Kidney (tissue), 22 donors: ENCODE measurements at places on chromosomes 4 and X. TPM values are rescaled to one million over a fixed set of nuclear protein-coding genes. Genes with fewer than 3 reads are reported as not detected.

The MAP3K15 gene
- 5.0 TPM for polyA plus RNA-seq

DNA sequence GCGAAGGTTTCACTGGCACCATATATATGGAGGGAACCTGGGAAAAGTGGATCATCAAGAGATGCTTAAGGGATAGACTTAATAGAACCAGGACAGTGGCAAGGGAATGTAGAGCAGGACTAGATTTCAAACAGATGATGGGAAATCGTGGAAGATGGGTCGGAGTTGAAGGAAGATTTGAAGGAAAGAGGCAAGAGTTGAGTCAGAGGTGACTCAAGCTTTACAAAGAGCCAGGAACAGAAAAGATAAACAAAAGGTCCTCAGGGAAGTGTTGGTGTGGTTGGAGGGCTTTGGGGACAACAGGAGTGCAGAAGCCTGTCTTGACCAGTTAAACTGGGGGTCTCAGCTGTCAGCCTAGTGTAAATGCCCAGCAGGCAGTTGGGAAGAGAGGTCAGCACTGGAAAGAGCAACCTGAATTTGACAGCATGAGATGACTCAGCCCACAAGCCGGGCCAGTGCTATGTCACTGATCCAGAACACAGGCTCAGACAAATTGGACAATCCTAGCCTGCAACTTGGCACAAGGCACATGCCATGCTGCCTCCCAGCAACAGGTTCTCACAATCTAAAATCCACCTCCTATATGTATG is 230.5 kb downstream of the IDS start:
- no peak overlapping the region for H3K27ac ChIP-seq
- no peaks in the 10 kb centered on the region for H3K4me1 ChIP-seq
- no peak overlapping the region for H3K4me3 ChIP-seq

GRCh38 chr4:15385515-15385914 is 42.3 kb upstream of the C1QTNF7 start:
- H3K27ac ChIP-seq = no peak overlapping the region
- peaks cover 3% of the 10 kb centered on the region for H3K4me1 ChIP-seq
- H3K4me3 ChIP-seq = no peak overlapping the region
- no peak for DNase-seq
- no peaks in the 10 kb centered on the region for H3K36me3 ChIP-seq

- H3K27me3 ChIP-seq = no peaks in the 10 kb centered on the region
- H3K36me3 ChIP-seq = no peaks in the 10 kb centered on the region
- H3K27ac ChIP-seq = no peak overlapping the region
Observed at GRCh38 chrX:9003041-9003440, 30.9 kb downstream of the FAM9B start.

DNA sequence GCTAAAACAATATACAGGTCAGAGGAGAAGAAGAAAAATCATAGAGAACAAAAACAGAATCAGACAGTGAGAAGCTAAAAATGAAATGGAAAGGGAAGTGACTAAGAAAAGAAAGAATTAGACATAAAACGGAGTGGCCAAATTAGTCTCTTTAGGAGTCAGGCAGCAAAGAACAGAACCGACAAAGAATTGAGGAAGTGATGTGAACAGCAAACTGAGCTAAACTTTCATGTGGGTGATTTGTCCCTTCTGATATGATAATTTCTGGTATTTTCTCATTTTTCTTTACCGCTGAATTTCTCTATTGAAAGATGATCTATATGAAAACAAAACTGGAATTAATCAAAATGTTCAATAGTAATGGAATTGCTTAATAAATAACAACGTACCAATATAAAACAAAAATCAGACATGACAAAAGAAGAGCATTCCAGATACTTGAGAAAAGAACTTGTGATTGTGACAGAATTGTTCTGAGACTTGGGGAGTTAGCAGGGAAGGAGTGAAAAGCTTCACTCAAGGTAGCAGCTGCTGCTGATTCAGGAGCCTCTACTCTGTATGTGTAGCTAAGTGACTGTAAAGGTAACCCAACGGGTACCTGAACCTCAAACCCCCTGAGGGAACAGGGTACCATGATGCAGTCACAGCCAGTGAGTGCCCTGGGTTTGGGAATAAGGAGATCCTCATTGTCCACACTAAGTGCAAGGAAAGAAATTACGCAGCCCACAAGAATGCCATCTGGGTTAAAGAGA is 8.8 kb downstream of the TAPT1 start:
- H3K36me3 ChIP-seq = no peaks in the 10 kb centered on the region
- no peak for DNase-seq
- H3K4me1 ChIP-seq = peaks cover 7% of the 10 kb centered on the region
- no peak overlapping the region for H3K27ac ChIP-seq

DNA sequence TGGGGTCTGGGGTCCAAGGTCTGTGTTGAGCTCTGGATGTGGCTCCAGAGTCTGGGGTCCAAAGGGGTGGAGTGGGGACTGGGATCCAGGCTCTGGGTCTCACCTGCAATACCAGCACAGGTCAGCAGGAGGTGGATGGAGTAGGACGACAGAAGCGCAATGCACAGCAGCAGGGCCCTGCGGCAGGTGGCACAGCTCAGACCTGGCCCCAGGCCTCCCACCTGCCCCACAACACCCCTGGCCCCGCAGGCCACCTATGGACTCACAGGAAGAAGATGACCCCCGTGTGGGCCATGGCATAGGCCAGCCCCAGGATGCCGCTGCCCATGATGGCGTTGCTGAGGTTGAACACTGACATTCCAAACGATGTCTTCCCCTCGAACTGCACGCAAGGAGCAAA is 3.4 kb downstream of the SLC38A5 start:
- no peaks in the 10 kb centered on the region for H3K4me1 ChIP-seq
- H3K4me3 ChIP-seq = no peak overlapping the region
- no peak overlapping the region for H3K27ac ChIP-seq
- no peaks in the 10 kb centered on the region for H3K27me3 ChIP-seq
- no peaks in the 10 kb centered on the region for H3K36me3 ChIP-seq

The CABS1 gene
- not detected for polyA plus RNA-seq

GRCh38 chr4:76090241-76090691 is 15.8 kb downstream of the ART3 start:
- no peak overlapping the region for H3K27ac ChIP-seq
- no peaks in the 10 kb centered on the region for H3K36me3 ChIP-seq
- peak; percentile 29 for DNase-seq
- H3K4me3 ChIP-seq = no peak overlapping the region

The KDM5C gene
- 14.9 TPM for polyA plus RNA-seq

- no peak overlapping the region for H3K27ac ChIP-seq
- no peaks in the 10 kb centered on the region for H3K36me3 ChIP-seq
- no peak for DNase-seq
- no peak overlapping the region for H3K4me3 ChIP-seq
Observed at GRCh38 chrX:38657562-38657961, 96.2 kb downstream of the TSPAN7 start.

The CT45A2 gene
- polyA plus RNA-seq = not detected

- no peaks in the 10 kb centered on the region for H3K4me1 ChIP-seq
- no peak overlapping the region for H3K4me3 ChIP-seq
Observed at GRCh38 chr4:172791841-172792240, 376.8 kb upstream of the GALNT7 start.

DNA sequence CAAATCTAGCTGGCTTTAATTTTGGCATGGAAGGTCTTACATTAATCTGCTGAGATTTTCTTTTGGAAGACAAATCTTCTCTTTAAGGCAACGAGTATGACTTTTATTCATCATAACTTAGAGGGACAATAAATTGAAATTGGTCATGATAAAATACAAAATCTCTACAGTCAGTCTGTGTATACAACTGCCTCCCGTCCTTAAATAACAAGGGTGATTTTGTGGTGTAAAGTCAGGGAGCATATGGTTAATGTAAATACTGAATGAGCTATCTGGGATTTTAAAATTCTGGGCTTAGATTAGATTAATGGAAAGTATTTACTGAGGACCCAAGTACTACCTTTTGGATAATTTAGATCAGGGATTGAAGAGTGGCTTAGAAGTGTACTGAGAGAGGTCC is 328.4 kb upstream of the HAND2 start:
- no peak for DNase-seq
- H3K27me3 ChIP-seq = no peaks in the 10 kb centered on the region
- H3K4me1 ChIP-seq = no peaks in the 10 kb centered on the region
- no peaks in the 10 kb centered on the region for H3K36me3 ChIP-seq
- no peak overlapping the region for H3K4me3 ChIP-seq

The RTL9 gene
- not detected for polyA plus RNA-seq

The L1CAM gene
- polyA plus RNA-seq = 26.1 TPM

The ARSD gene
- 35.4 TPM for polyA plus RNA-seq

GRCh38 chr4:128388796-128389195 is 101.2 kb upstream of the PGRMC2 start:
- peaks cover 16% of the 10 kb centered on the region for H3K4me1 ChIP-seq
- H3K27me3 ChIP-seq = no peaks in the 10 kb centered on the region
- no peaks in the 10 kb centered on the region for H3K36me3 ChIP-seq

- no peak overlapping the region for H3K4me3 ChIP-seq
- no peaks in the 10 kb centered on the region for H3K36me3 ChIP-seq
- H3K4me1 ChIP-seq = no peaks in the 10 kb centered on the region
- no peaks in the 10 kb centered on the region for H3K27me3 ChIP-seq
- DNase-seq = no peak
- H3K27ac ChIP-seq = no peak overlapping the region
Observed at GRCh38 chr4:94426783-94427182, 25.0 kb upstream of the PDLIM5 start.

The SRPX gene
- 6.1 TPM for polyA plus RNA-seq

The DUX4 gene
- polyA plus RNA-seq = not detected

DNA sequence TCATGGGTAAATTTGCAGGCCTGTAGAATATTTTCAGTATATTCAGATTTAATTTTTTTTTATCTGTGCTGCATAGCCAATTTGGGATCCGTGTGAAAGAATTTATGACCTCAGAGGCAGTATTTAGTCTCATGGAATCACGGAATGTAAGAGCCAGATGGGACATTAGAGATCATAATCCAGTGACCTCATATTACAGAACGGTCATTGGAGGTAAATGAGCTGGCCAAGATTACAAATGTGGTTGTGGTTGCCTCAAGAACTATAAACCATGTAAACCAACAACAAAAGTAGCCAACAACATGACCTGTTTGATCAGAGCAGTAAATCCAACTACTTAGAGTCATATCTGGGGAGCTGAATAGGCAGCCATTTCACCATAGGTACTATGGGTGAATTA is 71.6 kb downstream of the AMOT start:
- no peaks in the 10 kb centered on the region for H3K4me1 ChIP-seq
- no peaks in the 10 kb centered on the region for H3K36me3 ChIP-seq
- no peak overlapping the region for H3K27ac ChIP-seq
- DNase-seq = no peak

The NRK gene
- polyA plus RNA-seq = 7.9 TPM

- H3K27ac ChIP-seq = no peak overlapping the region
- H3K4me3 ChIP-seq = no peak overlapping the region
- no peaks in the 10 kb centered on the region for H3K36me3 ChIP-seq
- no peaks in the 10 kb centered on the region for H3K4me1 ChIP-seq
- no peaks in the 10 kb centered on the region for H3K27me3 ChIP-seq
- no peak for DNase-seq
Observed at GRCh38 chr4:53039741-53040458, 177.8 kb downstream of the RASL11B start.

DNA sequence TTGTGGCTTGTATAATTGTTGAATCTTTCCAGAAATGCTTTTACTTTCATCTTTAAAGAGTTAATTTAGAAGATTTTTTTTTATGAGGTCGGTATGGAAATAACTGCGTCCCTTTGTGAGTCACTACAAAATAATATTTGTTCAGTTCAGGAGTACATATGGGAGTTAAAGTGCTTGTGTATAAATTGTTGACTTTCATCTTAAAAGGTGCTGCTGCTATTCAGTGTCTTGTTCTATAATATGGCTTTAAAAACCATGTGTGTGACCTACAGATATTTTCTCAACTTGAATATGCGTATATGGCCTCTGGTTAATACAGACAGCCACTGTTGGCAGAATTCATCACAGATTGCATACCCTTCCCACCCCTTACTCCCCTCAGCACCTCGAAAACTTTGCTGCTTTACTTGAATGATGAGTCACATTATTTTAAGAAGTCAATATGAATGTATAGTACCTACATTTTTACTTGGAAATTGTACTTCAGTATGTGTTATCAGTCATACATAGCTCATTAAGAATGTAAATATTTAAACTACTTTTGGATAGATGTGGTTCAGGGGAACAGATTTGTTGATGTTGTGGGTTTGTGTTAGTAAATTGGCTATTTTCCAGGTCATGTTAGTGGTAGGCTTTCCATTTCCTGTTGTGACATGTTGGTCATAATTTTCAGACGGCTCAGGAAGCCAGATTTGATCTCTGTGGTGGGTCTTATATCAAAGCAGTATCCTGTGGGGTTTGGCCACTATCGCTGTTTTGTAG is 1.5 kb downstream of the CLCN3 start:
- peak overlapping the region; percentile 82 for H3K4me3 ChIP-seq
- no peak for DNase-seq
- H3K36me3 ChIP-seq = no peaks in the 10 kb centered on the region
- H3K27ac ChIP-seq = peak overlapping the region; percentile 25

The PRKG2 gene
- polyA plus RNA-seq = 0.54 TPM

The LUZP4 gene
- not detected for polyA plus RNA-seq

DNA sequence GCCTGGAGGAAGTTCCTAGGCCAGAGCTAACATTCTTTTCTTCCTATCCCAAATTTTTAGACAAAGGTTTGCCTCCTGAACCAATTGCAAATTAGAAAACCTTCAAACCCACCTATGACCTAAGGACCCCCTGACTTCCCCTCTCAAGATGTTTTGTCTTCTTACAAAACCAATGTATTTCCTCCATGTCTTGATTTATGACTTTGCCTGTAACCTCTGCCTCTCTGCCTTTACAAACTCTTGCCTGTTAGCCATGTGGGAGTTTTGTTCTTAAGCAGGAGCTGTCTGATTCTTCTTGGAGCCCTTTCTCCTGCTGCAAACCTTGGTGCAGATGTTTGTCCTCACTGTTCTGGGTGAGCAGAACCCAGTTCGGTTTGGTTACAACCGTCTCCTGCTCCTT is 222.3 kb upstream of the BOD1L1 start:
- H3K4me3 ChIP-seq = no peak overlapping the region
- no peaks in the 10 kb centered on the region for H3K27me3 ChIP-seq
- peaks cover 3% of the 10 kb centered on the region for H3K4me1 ChIP-seq
- H3K27ac ChIP-seq = no peak overlapping the region
- no peaks in the 10 kb centered on the region for H3K36me3 ChIP-seq
- no peak for DNase-seq

The TMEM150C gene
- 22.9 TPM for polyA plus RNA-seq

GRCh38 chr4:100805538-100805937 is 287.7 kb upstream of the EMCN start:
- H3K27me3 ChIP-seq = no peaks in the 10 kb centered on the region
- no peaks in the 10 kb centered on the region for H3K36me3 ChIP-seq
- H3K27ac ChIP-seq = no peak overlapping the region
- DNase-seq = no peak
- H3K4me3 ChIP-seq = no peak overlapping the region
- no peaks in the 10 kb centered on the region for H3K4me1 ChIP-seq

GRCh38 chr4:73822389-73822788 is 14.1 kb upstream of the CXCL6 start:
- no peaks in the 10 kb centered on the region for H3K27me3 ChIP-seq
- H3K4me3 ChIP-seq = no peak overlapping the region
- DNase-seq = no peak
- H3K4me1 ChIP-seq = no peaks in the 10 kb centered on the region
- no peaks in the 10 kb centered on the region for H3K36me3 ChIP-seq

The ABHD18 gene
- 5.6 TPM for polyA plus RNA-seq

DNA sequence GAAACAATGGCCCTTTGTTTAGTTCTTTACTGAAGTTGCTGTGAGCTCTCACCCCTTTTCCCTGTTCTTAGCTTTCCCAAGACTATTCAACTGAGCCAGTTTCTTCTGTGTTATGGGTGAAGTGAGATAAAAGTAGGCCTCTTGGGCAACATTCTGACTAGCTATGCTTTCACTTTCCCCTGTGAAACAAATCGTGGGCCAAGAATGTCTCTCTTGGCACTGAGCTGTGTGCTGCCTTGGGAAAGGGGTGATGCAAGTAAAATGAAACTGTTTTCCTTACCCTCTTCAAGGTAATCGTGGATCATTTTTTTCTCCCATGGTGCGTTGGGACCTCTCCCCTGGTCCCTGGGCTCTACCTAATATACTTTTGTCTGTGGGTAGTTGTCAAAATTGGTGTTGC is 653.9 kb upstream of the MAGEB2 start:
- H3K4me3 ChIP-seq = no peak overlapping the region
- H3K4me1 ChIP-seq = no peaks in the 10 kb centered on the region
- H3K27me3 ChIP-seq = no peaks in the 10 kb centered on the region
- H3K27ac ChIP-seq = no peak overlapping the region
